Left ventricle myocardium inferior (tissue), 1 donor: ENCODE measurements at places on chromosomes 7 and 10. TPM values are rescaled to one million over a fixed set of nuclear protein-coding genes. Genes with fewer than 3 reads are reported as not detected.

DNA sequence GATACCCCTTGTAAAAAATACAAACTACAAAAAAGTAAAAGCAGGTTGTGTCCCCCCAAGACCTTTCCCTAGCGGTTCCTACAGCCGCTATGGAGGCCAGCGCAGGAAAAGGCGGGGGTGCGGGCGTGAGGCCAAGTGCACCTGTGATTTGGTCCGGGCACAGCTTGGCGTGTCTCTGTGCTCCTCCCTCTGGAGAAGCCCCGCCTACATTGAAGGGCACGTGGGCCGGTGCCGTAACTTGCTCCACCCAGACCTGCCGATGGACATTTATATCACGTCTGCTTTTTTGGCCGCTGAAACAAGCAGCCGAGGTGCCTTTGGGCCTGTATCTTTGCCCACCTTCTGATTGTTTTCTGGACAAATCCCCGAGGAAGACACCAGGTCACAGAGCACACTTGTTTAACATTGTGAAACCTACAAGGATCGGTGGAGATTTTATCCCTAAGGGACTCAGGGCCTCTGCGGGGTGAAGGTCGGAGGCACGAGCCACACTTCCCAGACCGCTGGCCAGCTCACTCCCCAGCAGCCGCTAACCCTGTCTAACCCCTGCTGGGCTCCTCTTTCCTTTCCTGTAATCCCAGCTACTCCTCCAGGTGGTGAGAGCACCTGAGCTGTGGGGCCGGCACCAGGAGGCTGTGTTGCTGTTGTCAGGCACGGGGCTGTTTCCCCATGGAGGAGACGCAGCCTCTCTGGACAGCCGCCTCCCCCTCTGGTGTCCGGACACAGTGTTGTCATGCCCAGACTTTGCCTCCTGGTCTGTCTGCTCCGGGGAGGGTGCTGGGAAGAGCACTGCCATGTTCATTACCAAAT, 18.8 kb upstream of the INPP5A start:
- peaks cover 68% of the 10 kb centered on the region for H3K4me1 ChIP-seq
- peak; percentile 86 for DNase-seq
- peak overlapping the region; percentile 64 for H3K4me3 ChIP-seq
- peak overlapping the region; percentile 97 for H3K27ac ChIP-seq
- no peaks in the 10 kb centered on the region for H3K36me3 ChIP-seq

The AMPH gene
- total RNA-seq, result 2.6 TPM

- no peaks in the 10 kb centered on the region for H3K27me3 ChIP-seq
- peaks cover 46% of the 10 kb centered on the region for H3K36me3 ChIP-seq
- peaks cover 9% of the 10 kb centered on the region for H3K4me1 ChIP-seq
- no peak overlapping the region for H3K4me3 ChIP-seq
- no peak for DNase-seq
These were observed 75.9 kb downstream of the CNOT4 start for GRCh38 chr7:135434047-135434446.

GRCh38 chr10:121516093-121516865, 82.0 kb downstream of the FGFR2 start:
- H3K4me1 ChIP-seq, result no peaks in the 10 kb centered on the region
- no peak for DNase-seq
- peaks cover 19% of the 10 kb centered on the region for H3K27me3 ChIP-seq
- no peak overlapping the region for H3K27ac ChIP-seq
- no peaks in the 10 kb centered on the region for H3K36me3 ChIP-seq

The TMEM229A gene
- not detected for total RNA-seq

GRCh38 chr7:116408166-116408565, 91.4 kb upstream of the CAV2 start:
- H3K27me3 ChIP-seq, result no peaks in the 10 kb centered on the region
- H3K4me1 ChIP-seq, result peaks cover 32% of the 10 kb centered on the region
- H3K36me3 ChIP-seq, result no peaks in the 10 kb centered on the region
- DNase-seq, result no peak
